Hippocampal formation (tissue), 2 donors: ENCODE measurements at places on chromosomes 5 and 9.

- DNase-seq = no peak
Observed at GRCh38 chr5:113675166-113675565, 161.7 kb downstream of the YTHDC2 start.

GRCh38 chr9:93492327-93492726, 38.9 kb upstream of the FAM120AOS start:
- no peak for DNase-seq

DNA sequence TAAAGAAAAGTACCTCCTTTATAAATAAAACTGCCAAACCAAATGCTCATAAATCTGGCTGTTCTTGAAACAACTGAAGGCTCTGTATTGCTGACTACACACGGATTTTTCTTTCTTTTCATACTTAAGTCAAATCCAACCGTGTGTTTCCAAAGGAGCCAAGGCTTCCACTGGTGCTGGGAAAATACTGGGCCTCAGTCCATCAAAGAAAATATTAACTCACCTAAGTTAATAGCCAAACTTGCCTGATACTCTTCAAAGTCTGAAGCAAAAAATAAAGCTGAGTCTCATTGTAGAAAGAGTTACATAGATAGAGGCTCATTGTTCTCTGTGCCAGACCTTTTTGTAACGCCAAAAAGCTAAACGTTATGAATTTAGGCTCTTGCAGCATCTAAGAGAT, 350.4 kb upstream of the CDH9 start:
- no peak for DNase-seq

- no peak for DNase-seq
Observed at GRCh38 chr5:137119321-137119720, 379.8 kb downstream of the SPOCK1 start.

DNA sequence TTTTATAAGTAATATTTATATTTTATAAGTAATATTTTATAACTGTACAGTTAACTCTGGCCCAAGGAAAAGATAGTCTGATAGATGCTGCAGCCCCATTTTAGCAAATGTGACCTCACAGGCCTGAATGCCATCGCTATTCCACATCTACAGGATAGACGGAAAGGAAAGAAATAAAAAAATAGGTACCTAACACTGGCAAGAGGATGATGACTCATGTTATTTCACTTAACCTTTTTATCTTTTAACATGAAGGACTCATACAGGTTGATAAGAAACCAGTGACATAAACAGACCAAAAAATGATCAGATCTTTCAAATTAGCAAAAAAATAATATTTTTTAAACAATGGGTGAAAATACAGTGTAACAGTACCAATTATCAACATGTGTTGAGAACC, 2.7 kb downstream of the CD274 start:
- DNase-seq = no peak

- DNase-seq = no peak
Observed at GRCh38 chr9:137048655-137049543, 2.9 kb upstream of the NPDC1 start.

DNA sequence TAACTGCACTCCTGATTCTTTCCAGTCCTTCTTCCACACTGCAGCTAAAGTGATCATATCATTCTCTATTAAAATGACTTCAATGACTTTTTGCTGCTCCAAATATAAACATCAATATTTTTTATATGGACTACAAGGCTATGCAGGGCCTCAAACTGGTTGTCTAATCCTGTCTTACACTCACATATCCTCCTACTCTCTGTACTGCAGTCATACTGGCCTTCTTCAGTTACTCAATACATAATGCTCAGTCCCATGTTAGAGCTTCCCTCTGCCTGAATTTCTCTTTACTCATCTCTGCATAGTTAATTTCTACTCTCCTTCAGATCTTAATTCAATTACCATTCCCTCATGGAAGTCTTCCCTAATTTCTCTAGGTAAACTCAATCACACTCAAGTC, 3.4 kb downstream of the MEIKIN start:
- DNase-seq = no peak

- no peak for DNase-seq
Observed at GRCh38 chr5:135955525-135955924, 742 bp upstream of the LECT2 start.

- DNase-seq = no peak
Observed at GRCh38 chr9:19119246-19119645, 8.0 kb downstream of the PLIN2 start.

DNA sequence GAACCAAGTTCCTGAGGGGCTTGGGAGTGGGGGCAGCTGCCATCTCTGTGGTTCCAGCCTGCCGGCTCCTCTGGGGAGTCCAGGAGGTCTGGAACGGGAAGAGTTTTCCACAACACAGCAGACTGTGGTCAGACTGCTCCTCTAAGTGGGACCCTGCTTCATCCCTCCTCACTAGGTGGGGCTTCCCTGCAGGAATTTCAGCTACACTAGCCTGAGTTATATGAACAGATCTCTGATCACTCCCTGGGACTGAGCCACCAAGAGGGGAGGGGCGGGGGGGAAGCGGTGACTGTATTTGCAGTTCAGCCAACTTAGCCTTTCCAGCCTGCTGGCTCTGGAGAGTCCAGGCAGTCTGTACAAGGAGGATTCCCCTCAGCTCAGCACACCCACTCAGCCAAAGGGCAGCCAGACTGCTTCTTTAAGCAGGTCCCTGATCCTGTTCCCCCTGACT, 19.4 kb downstream of the DTWD2 start:
- no peak for DNase-seq

DNA sequence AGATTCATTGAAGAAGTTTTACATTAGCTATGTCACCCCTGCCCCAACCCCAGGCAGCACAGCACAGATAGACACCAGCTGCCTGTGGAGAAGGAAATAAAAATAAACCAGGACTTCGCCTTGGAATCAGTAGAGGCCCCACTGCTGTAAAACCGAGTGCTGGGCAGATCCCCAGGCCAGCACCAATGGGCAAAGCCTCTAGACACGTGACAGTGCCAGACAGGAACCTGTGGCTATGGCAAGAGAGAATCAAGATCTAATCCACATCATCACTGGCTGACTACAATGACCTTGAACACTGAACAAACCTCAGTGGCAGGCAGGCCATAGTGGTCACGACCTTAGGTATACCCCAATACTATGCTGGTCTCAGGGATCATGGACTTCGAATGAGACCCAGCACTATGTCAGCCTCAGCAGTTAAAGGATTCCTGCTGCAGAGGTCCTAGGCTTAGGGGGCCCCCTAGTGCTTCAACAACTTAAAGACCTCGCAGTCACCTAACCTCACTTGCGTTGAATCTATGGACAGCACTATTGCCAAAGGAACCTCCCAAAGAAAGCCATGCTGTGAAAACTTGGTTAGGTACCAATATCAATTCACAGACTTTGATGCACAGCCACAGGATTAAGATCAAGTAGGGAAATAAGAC, 2118.6 kb upstream of the C9orf72 start:
- no peak for DNase-seq

- DNase-seq = peak; percentile 55
Observed at GRCh38 chr5:172437445-172438318, 16.6 kb downstream of the SH3PXD2B start.

DNA sequence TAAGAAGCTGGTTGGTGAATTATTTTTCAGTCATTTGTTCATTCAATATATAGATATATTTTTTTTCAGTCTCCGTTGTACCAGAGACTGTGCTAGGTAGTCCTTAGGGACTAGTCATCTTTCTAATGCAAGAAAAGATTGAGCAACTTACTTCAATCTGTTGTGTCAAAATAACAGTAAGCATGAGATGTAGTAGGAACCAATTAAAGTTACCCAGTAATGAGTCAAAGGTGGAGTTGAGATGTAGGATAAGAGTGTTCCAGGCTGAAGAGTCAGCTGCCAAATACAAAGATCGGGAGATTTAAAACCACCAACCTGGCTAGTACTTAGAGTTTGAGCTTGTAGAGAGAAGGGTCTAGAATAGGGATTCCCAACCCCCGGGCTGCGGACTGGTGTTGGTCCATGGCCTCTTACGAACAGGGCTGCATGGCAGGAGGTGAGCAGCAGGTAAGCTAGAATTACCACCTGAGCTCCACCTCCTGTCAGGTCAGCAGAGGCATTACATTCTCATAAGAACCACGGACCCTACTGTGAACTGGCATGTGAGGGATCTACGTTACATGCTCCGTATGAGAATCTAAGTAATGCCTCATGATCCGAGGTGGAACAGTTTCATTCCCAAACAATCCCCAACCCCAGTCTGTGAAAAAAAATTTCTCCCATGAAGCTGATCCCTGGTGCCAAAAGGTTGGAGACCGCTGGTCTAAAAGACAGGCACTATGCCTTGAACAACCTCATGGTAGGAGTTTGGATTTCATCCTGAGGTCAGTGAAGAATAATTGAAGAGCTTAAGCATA, 1241.5 kb upstream of the WWC1 start:
- DNase-seq = no peak

DNA sequence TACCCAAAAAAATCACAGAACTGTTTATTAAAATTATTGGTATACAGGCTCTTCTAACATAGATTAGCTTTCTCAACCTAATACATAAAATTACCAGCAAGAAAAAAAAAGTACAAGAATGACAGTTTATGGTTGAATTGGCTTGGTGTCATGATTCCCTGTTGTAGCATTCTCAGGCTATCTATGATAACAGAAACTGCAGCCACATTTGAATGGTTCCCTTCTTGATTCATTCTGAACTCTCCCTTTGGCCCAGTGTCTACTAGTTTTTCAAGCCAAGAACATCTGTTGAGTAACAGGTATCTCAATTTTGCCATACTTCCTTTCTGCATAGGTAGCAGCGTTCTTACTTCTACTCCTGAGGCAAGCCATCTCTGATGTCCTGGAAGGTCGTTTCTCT, 3.0 kb downstream of the SPIN1 start:
- no peak for DNase-seq

DNA sequence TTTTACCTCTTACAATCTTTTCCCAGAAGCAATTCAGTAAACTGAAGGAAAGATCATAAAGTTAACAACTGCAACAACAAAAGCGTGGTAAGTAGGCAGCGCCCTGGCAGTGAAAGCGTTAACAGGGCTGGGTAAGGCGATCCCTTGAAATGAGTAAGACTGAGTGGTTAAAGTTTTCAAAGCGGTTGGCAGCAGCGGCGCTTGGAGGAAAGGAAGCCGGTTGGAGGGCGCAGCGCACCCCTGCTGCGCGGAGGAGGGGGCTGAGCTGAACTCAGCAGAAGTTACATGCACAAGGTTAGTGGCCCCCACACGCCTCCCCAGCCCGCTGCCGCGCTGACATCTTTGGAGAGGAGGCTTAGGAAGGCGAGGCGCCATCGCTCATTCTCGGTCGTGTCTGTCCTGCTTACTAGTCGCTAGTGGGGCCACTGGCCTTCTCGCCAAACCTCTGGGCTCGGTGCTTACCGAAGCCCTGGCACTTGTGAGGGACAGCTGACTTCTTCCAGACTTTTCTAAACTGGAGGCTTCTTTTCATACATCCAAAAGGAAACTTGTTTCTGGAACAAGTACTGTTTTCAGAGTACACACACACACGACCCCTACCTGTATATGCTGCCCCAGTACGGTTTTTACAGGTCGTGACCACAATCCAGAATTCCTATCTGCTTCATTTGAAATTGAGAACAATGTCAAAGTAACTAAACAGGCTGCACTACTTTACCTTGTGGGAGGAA, at the start of gene SH3RF2:
Gene SH3RF2 (plus strand): TSS at position 178 of the 731 bp plus-strand sequence. CDS start 1,351 bp downstream, outside the sequence.
- DNase-seq = no peak

DNA sequence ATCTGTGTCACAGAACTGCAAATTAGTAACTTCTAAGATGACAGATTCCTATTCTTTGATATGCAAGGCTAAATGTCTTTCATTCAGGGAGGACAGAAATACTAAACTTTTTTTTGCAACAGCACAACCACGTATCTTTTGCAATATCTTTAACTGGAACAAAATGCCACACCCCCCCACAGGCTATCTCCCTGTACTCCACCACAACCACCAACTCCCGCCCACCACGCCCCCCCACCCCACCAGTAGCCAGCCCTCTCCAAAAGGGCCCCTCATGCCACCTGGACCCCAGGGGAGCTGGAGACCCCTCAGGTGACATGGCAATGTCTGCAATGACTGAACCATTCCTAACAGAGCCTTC, 131.8 kb downstream of the ROR2 start:
- no peak for DNase-seq

DNA sequence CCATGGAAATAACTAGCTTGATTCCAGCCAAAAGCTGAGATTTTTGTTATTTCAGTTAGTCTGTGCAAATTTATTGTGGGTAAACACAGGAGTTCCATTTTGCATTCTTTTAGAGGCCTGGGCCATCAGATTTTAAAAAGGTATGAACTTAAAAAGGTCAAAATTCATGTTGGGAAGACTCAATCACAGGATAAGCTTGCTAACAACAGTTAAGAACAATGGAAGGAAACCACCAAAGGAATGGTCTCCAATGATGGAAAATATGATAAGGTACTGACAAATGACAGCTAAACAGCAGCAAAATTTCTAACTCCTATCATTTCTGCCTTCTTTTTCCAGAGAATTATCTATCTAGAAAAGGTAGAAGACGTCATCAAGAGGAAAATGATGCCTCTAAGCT, 16.0 kb downstream of the ABITRAM start:
- DNase-seq = no peak

- DNase-seq = no peak
Observed at GRCh38 chr9:99607842-99608448, 213.7 kb upstream of the NR4A3 start.

GRCh38 chr5:41738710-41739354, 131.4 kb downstream of the OXCT1 start:
- no peak for DNase-seq

GRCh38 chr5:34656700-34657273, 659 bp downstream of the RAI14 start:
- no peak for DNase-seq

DNA sequence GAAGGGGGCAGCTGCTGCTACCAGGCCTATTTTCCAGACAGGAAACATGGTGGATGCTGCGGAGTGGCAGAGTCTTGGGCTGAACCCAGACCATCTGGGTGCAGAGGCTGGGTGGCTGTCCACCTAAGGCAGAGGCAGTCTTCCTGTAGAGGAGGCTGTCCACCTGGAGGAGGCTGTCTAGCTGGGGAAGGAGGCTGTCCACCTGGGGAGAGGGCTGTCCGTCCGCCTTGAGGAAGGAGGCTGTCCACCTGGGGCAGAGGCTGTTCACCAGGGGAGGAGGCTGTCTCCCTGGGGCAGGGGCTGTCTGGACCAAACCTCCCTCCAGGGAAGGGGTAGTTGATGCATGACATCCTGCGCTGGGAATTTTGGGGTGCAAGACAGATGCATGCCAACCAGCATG, 39.2 kb upstream of the BARHL1 start:
- no peak for DNase-seq

- DNase-seq = no peak
Observed at GRCh38 chr5:31096238-31096865, 97.1 kb upstream of the CDH6 start.

- DNase-seq = no peak
Observed at GRCh38 chr5:3122985-3123762, 371.7 kb upstream of the IRX2 start.

GRCh38 chr9:136686534-136686793, 793 bp downstream of the AGPAT2 start:
- DNase-seq = no peak

GRCh38 chr9:83012168-83012921, 50.6 kb downstream of the RASEF start:
- no peak for DNase-seq

- no peak for DNase-seq
Observed at GRCh38 chr9:22036866-22037626, 27.9 kb upstream of the CDKN2B start.

GRCh38 chr5:137097203-137097602, 401.9 kb downstream of the SPOCK1 start:
- no peak for DNase-seq
